ENCODE measurements at places on chromosomes 4 and X.

- no peak for DNase-seq
Observed at GRCh38 chrX:100417681-100418080, 7.6 kb upstream of the PCDH19 start.

DNA sequence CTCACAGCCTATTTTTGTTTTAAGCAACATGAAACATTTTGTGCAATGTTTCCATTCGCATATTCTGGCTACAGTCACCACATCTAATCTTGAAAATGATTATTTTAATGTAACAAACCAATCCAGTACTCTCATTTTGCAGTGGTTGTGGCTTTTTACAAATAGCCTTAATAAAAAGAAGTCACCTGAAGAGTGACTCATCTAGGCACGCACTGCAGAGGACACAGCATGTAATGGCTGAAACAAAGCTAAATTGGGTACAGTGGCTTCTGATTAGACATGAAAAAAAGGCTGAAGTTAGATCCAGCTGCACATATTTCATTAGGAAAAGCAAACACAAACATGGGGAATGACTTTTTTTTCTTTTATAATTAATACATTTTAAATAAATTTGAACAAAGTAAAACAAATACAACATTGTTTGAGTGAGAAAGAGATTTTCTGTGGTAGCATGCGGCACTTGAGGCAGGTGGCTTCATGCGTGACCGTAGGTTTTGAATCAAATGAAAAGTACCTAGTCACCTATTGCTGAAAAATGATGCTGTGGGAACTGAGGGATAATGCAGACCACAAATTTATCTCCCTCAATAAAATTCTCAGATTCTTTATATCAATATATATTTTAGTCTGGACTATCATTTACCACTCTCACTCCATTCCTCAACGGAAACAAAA, 240.8 kb upstream of the DDX53 start:
- no peak for DNase-seq

DNA sequence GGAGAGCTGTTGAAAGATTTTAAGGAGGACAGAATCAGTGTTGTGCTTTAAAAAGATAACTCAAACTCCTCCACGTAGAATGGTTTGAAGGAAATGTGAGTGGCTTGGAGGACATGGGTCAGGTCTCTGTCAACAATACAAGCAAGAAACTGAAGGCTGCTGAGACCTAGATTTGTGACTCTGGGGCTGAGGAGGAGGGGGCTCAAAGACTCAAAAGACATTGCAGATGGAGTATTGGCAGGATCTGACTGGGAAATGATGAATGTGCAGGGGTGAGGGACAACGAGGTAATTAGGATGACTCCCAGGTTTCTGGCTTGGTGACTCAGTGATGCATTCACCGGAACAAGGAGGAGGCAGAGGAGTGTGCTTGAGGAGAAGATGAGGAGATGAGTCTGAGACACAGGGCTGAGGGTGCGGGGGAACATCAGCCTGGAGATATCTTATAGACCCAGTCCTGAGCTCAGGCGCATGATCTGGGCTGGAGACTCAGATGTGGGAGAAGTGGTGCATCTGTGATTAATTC, 3.3 kb upstream of the RPS4X start:
- no peak for DNase-seq

- DNase-seq: no peak
Observed at GRCh38 chr4:157223456-157223855, 2.9 kb downstream of the GRIA2 start.

DNA sequence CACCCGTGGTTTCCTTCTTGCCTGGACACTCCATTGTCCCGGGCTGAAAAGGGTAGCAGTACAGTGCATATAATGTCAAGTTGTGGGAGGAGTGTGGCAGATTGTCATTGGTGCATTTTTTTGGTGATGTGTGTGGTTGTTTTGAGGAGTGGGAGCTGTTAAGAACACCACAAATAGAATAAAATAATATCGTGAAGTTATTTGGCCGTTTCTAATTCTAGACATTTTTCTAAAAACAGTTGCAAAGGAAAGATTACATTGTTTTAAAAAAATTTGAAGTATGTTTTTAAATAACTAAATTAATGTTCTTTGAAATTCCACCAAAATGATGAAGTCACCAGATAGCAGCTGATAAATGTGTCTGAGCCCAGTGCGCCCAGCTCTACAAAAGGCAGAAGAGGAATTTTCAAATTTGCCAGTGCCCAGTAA, 1.3 kb downstream of the PKD2 start:
- no peak for DNase-seq

DNA sequence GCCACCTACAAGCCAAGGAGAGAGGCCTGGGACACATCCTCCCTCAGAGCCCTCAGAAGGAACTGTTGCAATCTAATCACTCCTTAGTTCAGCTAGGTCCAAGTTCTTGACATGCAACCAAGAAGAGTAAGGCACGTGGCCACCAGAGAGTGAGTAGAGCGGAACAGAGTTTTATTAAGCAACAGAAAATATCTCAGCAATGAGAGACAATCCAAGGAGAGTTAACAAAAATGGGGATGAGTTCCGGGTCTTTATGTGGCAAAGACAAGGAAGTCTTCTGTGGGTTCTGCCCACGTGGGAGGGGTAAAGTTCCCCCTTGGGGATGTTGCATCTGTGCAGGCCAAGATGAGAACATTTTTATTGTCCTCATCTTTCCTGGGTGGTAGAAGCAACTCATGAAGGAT, 38.5 kb upstream of the PROM1 start:
- no peak for DNase-seq

GRCh38 chr4:40388239-40388638, 53.1 kb downstream of the CHRNA9 start:
- DNase-seq: no peak

DNA sequence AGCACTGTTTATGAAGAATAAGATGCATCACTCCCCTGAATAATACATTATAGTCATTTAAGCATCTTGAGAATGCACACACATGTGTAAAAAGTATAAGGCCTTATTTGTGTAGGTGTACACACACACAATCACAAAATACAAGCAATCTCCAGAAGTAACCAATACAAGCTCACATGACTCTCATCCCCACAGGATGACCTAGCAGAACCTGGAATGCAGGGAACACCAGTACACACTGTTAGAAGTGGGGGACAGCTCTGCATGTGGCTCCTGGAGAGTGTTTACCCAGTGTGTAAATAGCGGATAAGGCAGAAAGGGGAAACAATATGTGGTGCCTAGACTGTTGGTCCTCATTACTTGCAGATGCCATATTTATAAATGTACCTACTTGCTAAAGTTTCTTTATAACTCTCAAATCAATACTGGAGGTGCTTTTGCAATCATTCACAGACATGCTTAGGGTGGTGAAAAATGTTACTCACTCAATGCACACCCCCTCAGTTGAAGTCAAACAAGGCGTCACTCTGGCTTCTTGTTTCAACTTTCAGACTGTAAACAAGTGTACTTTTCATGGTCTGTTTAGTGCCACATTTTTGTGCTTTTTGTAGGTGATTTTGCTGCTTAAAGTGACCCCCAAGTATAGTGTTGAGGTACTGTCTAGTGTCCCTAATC, 73.1 kb downstream of the MAGEB17 start:
- no peak for DNase-seq

- DNase-seq: no peak
Observed at GRCh38 chr4:173531086-173531965, 1.3 kb upstream of the HAND2 start.

DNA sequence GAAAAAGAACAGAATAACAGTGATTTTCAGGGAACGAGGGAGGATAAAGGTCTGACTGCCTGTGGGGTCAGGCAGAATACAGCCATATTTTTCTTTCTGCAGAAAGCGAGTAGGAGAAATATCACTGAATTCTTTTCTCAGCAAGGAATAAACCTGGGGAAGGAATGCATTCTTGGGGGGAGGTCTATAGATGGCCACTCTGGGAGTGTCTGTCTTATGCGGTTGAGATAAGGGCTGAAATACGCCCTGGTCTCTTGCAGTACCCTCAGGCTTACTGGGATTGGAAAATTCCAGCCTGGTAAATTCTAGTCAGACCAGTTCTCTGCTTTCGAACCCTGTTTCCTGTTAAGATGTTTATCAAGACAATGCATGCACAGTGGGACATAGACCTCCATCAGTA, 26.3 kb downstream of the CNGA1 start:
- no peak for DNase-seq

- DNase-seq: no peak
Observed at GRCh38 chr4:128141866-128142265, 80.8 kb downstream of the LARP1B start.

- DNase-seq: no peak
Observed at GRCh38 chr4:79915246-79915645, 157.8 kb downstream of the ANTXR2 start.

GRCh38 chr4:573122-573892, 2.8 kb downstream of the TMEM271 start:
- peak; percentile 54 for DNase-seq

- DNase-seq: no peak
Observed at GRCh38 chr4:5638316-5638715, 70.0 kb downstream of the EVC2 start.

- peak; percentile 80 for DNase-seq
Observed at GRCh38 chr4:89572224-89572858, 264.6 kb downstream of the SNCA start.

DNA sequence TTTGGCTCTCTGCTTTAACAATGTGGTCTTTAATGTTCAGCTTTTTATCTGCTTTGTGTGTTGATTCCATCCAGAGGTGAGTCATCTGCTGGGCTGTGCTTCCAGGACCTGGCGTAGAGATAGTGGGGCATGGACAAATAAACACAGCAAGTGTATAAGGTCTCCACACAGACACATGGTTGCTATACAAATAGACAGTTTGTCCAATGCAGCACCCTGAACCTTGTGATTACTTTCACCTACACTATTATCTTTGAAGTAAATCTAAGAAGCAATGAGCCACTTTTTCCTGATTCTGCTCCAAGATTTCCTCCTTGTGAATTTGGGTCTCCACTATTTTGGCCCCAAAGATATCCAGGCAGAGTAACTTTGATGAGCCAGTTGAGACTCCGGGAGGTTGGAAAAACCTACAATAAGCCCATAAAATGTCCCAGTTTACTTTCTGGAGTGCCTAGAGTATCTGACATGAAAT, 12.1 kb downstream of the PPARGC1A start:
- no peak for DNase-seq

- no peak for DNase-seq
Observed at GRCh38 chr4:167232805-167233684, 1.2 kb downstream of the SPOCK3 start.

GRCh38 chr4:128571747-128572146, 237.8 kb upstream of the JADE1 start:
- no peak for DNase-seq

DNA sequence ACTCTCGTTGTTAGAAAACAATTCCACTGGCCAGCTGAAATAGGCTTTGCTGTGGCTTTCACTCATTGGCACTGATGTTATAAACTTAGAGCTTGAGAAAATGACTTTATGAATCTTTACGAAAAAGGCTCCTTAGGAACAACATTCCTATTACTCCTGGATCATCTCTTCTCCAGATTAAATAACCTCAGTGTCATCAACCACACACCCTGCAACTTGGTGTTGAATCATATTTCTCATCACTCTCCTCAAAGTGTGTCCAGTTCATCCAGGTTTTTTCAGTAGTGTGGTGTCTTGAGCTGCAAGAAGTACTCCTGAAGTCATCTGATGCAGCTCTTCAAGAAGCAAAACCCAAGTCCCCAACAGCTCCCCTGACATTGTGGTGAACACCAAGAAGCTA, 28.1 kb upstream of the ANOS1 start:
- no peak for DNase-seq

DNA sequence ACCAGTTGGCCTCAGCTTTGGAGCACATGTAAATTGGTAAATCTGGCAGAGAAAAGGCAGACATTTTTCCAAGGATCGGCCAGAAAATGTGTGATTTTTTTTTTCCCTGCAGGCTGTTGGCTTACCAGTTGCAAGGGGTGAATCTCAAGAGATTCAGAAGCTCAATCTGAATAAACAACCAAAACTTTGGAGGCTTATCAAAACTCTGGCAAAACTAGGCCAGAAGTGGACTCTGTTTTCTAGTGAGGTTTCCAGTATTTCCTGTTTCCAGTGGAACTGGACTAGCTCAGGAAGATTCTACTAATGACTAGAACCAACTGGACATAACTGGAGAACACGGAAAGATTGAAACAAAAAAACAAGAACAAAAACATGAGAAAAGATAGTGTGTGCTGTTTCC, 191.3 kb downstream of the SMIM20 start:
- no peak for DNase-seq

- DNase-seq: no peak
Observed at GRCh38 chr4:152936446-152937335, 568 bp downstream of the FHDC1 start.

DNA sequence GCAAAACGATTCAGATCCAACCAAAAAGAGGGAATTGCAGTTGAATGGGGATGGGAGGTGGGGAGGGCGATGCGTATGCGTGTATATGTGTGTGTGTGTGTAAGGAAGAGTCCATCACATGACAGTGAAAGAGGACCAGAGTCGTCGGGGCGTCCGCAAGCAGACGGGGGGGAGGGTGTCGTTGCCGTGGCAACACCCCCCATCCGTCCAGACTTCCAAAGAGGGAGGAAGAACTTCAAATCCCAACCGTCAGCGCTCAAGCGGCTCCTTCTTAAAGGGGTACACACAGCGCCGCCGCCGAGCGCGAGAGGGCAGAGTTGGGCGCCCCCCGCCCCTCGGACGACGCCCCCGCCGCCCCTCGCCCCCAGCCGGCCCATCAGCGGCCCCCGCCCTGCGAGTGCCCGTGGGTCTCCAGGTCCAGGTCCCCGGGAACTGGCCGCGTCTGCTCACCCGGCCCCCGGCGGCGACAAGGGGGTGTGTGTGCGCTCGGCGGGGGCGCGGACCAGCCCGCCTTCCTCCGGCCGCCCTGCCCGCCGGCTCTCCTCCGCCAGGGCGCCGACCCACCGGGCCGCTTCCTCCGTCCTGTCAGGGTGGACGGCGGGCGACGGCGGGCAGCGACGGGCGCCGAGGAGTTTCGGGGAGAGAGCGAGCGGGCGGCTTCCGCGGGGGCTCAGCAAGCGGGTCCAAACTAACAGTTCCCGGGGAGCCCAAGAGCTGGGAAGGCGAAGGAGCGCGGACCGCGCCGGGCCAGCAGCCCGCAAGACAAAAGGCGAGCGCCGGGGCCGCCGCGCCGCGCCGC, 685 bp downstream of the LCORL start:
- peak; percentile 79 for DNase-seq

GRCh38 chr4:169096221-169096620, 86.2 kb upstream of the CBR4 start:
- no peak for DNase-seq

DNA sequence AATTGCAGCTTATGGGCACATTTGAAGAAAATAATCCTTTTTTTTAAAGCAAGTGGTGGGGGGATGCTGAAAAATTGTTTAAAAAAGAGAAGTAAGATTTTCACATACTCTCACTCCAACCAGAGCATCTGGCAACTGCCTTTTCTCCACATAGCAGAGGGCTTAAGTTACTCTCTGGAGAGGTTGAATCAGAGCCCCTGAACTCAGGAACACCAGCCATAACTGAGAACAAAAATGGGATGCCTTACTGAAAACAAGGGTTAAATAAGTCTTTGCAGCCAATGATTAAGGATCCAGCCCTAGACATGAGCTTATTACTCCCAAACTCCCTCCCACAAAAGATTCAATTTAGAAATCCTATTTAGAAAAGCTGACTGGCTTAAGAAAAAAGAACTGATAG, 27.5 kb downstream of the CASK start:
- DNase-seq: no peak
